ENCODE measurements at places on chromosomes 6 and 20.
A peak's percentile ranks its signal among the peaks of the same experiment; 100 is the strongest.

GRCh38 chr6:41579088-41579610, 33.0 kb downstream of the FOXP4 start:
- no peak for DNase-seq

GRCh38 chr6:47654255-47654654, 44.1 kb upstream of the ADGRF4 start:
- DNase-seq, result no peak

DNA sequence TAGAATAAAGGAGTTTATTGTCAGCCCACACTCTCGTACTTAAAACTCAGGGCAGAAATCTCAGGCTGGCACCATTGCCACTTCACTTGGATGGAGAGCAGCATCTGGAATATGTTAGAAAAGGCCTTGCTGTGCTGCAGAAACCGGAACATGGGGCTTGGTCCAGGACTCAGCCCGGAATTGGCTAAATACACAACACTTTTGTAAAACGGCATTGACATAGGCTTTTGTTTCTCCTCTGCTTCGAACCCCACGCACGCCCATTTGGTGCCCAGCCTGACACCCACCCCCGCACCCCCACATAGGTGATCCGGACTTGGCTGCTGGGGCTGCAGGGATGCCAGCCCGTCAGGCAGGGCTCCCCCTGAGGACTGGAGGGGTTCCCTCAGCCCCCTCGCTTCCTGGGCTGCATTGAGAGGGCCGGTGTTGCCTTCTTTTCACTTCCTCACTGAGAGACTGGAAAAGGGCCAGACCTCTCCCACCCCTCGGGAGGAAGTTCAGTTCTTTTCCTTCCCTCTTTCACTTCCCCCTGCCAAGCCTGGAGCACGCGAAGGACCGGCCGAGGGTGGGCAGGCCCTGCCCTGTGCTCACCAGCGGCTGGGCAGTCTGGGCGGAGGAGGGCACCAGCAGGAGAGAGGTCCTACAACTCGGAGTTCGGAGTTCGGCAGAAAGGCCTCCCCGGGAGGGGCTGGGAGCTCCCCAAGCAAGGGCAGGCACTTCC, 17.9 kb upstream of the CST3 start:
- no peak for DNase-seq

GRCh38 chr6:30325873-30326525, 728 bp upstream of the TRIM39 start:
- DNase-seq, result peak; percentile 70

- DNase-seq, result no peak
These were observed 116.8 kb downstream of the DNAH8 start for GRCh38 chr6:38831865-38832264.

DNA sequence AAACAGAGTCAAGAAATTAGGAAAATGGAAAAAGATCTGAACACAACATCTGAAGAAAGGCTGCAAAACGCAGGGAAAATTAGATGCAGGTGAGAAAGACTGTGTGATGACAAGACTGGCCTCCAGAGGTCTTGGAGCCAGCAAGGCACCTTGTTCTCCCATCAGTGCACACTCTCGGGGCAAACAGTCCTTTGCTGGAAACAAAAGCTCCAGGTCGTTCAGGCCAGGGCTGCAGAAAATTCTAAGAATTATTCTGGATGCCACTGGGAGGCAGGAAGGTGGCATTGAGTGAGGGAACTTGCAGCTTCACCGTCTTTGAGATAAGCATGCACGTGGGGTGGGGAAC, 219.9 kb upstream of the SSTR4 start:
- DNase-seq, result no peak

- no peak for DNase-seq
These were observed 37.8 kb upstream of the SUMO4 start for GRCh38 chr6:149362289-149362688.

DNA sequence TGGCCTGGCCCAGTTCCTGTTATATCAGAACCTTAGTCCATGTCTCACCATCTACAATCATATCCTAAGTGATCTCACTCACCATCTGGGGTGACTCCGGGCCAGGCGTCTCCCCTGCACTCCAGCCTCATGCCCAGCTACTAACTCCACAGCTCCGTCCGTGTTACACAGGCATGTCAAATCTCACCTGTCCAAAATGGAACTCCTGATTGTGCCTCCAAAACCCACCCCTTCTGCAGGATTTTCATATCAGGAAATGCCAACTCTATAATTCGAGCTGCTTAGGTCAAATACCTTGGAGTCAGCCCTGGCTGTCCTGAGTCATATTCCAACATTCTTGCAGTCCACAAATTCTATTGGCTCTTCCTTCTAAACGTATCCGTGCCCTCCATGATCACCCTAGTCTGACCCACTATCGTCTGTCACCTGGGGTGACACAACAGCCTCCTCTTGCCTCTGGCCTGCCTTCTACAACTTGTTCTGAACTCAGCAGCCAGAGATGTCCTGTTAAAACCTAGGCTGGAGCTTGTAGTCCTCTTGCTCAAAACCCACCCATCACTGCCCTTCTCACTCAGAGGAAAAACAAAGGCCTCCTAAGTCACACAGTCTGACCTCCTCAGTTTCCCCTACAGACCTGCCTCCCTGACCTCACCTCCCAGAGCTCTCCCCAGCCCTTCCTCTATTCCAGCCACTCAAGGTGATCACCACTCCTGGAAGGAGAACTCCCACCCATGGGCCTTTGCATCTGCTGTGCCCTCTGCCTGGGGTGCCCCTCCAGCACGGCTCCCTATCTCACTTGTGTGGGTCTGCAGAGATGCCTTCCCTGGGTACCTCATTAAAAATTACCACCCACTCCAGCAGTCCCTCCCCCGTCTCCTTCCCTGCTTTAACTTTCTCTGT, 85.3 kb upstream of the SIRPA start:
- no peak for DNase-seq

DNA sequence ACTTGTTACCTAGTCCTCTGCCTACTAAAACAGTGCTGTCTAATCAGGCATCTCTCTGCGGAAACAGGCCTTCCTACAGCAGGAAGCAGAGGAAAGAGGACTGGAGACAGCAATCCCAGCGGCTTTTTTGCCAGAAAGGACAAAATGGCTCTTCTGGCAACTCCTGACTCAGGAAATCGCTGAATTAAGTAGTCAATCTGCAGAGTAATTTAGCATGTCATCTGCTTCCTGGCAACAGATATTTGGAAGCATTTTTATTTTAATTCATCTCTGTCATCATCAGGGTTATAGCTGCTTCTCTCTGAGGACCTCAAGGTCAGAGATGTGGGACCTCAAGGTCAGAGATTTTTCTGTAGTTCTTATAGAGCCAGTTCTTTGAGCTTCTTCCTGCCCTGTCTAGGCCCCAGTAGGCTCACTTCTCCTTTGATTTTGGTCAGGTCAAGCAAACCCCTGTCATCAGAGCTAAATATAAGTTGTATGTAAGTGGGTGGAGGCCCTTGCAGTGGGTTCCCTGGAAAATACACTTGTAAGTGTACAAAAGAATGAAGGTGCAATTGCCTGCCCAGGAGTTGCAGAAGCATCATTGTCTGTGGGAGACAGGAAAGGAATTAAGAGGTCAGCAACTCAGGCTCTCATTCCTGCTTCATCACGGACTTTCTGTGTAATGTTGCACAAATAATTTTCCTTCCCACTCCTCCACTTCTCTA, 229.4 kb downstream of the ALDH8A1 start:
- no peak for DNase-seq

- DNase-seq, result no peak
These were observed 172.3 kb downstream of the TMEM242 start for GRCh38 chr6:157151029-157151428.

DNA sequence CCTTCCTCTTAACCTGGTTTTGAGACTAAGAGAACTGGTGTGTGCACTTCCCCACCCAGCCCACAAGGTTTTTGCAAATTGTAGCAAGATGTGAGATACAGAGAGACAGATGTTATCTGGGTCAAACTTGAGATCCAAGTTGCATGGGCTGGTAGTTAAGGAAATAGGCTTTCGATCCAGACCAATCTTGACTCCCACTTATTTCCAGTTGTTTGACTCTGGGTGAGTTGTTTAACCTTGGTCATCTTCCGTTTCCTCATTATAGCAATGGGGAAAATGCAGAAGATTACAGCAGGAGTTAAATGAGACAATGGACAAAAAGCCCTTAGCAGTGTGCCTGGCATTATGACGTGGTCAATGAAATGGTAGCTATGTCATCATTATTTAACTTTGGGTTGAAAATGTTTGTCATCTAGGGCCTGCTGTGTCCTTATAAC, 1.7 kb downstream of the SNX21 start:
- DNase-seq, result no peak

DNA sequence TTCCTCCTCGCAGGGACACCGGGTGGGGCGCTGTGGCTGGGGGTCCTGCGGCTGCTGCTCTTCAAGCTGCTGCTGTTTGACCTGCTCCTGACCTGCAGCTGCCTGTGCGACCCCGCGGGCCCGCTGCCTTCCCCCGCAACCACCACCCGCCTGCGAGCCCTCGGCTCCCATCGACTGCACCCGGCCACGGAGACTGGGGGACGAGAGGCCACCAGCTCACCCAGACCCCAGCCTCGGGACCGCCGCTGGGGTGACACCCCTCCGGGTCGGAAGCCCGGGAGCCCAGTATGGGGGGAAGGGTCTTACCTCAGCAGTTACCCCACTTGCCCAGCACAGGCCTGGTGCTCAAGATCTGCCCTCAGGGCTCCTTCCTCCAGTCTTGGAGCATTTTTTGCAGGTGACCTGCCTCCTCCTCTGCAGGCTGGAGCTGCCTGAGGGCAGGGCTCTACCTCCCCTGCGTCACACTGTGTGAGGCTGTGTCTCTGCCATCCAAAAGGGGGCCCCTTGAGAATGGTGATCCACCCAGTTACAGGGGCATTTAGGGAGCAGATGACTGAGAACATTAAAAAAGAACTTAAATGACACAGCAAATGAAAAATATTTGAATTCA, 3.9 kb upstream of the CNPY3 start:
- DNase-seq, result no peak

- no peak for DNase-seq
These were observed 460.2 kb upstream of the BTBD3 start for GRCh38 chr20:11457488-11457887.

- DNase-seq, result no peak
These were observed 28.4 kb upstream of the SIRPA start for GRCh38 chr20:1866834-1867233.

GRCh38 chr20:53875452-53875851, 194.9 kb downstream of the BCAS1 start:
- DNase-seq, result no peak

GRCh38 chr20:15937179-15937578, 636.1 kb downstream of the KIF16B start:
- DNase-seq, result no peak

DNA sequence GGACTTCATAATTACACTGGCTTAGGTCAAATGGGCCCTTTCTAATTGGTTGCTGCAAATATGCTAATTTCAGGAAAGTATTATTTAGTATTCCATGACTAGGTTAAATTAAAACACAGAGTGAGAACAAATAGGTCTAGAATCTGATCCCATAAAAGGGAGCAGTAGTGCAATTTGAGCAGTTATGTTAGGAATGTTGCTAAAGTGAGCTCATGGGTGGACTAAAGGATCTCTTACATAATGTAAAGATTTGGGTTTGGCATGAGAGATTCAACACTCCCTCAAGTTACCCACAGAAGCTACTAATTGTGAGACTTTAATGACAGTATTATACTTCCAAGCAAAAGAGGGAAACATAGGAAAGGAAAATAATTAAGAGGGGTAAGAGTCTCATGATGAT, 109.1 kb downstream of the C6orf58 start:
- no peak for DNase-seq

- DNase-seq, result no peak
These were observed 105.6 kb downstream of the PREX1 start for GRCh38 chr20:48722002-48722731.

DNA sequence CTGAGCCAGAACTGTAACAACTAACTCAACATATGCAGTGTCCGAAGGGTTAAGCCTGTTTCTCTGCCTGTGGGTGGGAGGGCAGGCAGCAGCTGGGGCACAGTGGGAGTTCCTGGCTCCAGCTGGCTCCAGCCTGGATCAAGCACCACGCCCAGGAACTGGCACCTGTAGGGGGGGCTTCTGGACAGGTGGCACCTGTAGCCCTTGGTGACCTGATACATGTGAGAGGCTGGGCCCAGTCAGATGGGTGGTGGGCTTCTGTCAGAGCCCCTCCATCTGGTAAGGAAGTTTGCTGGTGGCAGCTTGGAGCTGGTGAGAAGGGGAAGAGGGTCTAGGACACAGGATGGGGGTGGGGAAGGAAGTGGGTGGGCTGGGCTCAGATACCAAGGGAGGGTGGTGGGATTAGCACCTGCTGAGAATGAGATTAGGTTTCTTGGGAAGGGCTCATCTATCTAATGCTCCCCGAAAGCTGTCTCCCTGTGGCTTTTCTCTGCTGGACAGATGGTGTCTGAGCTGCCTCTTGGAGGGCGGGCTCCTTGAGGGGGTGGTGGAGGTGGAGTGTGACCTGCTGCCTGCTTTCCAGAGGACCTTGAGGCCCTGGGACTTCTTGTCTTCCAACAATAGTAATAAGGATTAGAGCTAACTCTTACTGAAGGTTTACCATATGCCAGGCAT, 28.5 kb downstream of the BCL2L1 start:
- no peak for DNase-seq

- no peak for DNase-seq
These were observed 713 bp upstream of the RNF144B start for GRCh38 chr6:18386298-18386976.

DNA sequence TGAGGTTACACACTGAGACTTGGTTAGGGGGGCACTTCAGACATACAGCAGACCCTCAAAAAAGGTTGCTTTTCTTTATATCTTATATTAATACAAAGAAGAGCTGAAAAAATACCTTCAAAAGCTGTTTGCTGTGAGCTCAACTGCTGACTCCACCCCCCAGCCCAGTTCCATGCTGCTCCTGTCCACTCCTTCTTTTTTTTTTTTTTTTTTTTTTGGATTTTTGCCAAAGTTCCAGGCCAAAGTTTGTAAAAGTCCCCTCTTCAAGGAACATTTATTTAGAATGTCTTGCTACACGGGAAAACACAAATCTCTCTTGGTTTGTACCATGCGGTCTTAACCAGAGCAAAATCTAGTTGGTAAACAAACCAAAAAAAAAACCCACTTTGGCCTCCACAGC, 85.3 kb upstream of the AKAP12 start:
- no peak for DNase-seq

- DNase-seq, result no peak
These were observed 72.1 kb downstream of the CBFA2T2 start for GRCh38 chr20:33561692-33562601.

DNA sequence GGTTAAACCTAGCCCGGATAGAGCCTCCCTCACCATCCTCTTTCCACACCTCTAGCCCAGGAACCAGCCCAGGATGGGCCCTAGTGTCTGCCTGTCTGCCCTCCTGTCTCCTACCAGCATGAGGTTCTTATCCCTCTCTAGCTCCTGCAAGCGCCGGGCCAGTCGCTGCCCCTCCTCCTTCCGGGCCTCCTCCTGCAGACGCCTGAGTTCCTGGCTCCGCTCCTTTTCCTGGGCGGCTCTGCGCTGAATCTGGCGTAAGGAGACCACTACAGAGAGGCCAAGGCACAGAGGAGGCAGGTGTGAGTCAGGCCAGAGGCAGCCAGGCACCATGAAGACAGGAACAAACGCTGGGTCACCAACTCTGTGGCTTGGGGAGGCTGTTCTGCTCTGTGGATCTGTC, 4.3 kb upstream of the PSORS1C2 start:
- no peak for DNase-seq

DNA sequence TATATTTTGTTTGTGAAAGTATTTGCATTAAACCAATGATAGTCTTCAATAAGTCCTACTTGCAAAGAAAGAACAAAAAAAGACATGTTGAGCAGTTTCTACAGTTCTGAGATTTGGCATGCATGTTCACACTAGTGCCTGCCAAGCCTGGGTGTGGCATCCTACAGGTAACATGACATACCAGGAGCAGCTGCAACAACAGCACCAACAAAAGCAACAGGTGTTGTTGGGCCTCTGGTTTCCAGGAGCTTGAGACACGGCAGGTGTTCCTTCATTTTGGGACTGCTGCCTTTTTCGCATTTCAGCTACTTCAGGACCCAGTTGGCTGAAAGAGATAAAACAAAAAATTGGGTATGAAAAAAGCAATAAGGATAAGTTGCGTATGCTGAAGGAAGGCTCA, 41.2 kb upstream of the MTRF1L start:
- DNase-seq, result no peak
